Esophagus mucosa (tissue), 1 donor: ENCODE measurements at places on chromosomes 6 and 20.

- peak; percentile 80 for ATAC-seq
Measured at GRCh38 chr6:52610745-52611355, 34.0 kb upstream of the TRAM2 start.

DNA sequence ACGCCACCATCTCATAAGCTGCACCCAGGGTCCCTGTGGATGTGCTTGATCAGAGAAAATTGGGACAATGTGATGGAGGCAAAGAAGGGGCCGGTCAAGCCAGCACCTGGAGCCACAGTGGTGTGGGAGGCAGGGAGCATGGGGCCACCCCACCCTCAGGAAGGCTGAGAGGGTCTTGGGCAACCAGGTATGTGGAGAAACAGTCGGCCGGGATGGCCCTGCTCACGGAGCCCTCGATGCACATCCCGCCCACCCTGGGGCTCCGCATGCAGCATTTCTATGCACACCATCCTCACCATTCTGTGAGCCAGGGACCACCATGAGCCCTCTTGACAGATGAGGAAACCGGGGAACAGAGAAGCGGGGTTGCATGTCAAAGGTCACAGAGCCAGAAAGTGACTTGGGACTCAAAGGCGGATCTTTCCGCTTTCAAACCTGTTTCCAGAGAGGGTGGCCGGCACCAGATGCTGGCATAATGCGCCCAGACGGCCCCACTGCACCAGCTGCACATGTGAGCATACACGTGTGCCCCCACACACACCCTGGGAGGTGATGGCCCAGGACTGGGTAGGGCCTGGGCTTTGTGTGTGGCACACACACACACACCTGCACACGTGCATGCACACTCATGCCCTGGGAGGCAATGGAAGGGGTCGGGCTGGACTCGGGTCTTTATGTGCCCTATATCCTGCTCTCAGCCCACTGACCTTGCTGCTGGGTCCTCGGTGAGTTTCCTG is 398.5 kb downstream of the TAF4 start:
- ATAC-seq: no peak

- peak; percentile 65 for ATAC-seq
Measured at GRCh38 chr20:53262365-53262764, 290.2 kb downstream of the TSHZ2 start.

DNA sequence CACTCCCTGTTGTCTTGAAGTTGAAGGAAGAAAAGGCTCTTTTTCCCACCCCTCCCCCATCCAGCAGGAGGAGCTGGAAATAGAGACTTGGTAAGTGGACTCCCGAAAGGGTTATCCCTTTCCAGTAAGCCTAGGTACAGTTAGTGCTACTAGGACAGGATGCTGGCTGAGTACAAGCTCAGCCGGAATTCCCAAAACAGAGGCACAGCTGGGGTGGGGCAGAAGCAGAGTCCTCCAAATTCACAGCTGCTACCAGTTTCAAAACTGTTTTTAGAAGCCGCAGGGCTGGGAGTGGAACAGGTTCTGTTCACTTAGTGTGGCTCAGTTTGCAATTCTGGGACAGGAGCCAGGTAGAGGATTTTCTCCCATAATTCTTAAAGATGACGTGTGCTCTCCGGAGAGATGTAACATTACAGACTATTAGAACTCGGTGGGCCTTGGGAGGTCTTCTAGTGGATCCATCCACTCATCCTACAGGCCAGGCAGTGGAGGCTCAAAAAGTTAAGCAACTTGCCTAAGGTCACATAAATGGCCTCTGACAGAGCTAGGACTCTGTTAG is 19.0 kb upstream of the UTRN start:
- ATAC-seq: peak; percentile 97

- ATAC-seq: no peak
Measured at GRCh38 chr6:43968110-43968965, 158.9 kb downstream of the MRPL14 start.

DNA sequence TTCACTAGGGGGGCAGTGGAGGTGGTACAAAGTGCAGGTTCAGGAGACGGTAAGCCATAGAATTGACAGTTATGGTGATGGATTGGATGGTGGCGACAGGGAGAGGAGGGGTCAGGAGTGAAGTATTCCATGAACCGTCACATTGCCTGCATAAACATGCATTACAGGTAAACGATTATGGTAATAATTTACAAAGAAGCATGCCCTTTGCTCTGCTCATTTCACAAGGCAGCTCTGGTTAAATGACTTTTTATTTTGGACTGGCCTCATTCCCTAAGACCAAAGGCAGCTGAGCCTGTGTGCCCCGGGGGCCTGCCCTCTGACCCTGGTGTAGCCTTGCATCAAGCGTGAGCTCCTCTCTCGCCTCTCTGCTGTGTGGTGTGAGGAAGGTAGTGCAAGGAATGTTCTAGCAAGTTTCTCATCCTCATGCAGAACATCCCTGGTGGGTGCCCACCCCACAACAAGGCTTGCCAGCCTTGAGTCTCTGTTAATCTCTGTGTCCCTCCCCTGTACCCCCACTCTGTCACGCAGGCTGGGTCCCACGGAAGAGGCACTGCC is 59.0 kb downstream of the PPP1R14C start:
- peak; percentile 6 for ATAC-seq

DNA sequence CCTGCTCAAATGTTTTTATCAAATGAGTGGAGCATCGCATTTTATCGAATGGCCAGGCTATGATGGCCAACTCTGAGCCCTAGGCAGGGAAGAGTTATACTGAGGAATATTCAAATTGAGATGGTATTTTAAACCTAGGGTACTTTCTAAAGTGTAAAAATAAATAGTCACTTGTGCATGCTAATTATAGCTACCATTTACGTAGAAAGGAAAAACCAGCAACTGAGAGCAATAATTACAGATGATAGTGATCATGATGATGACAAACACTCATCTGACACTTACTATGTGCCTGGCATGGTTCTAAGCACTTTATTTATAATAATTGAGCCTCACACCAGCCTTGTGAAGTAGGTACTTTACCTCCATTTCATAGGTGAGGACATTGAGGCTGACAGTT is 455.7 kb downstream of the CD83 start:
- no peak for ATAC-seq

DNA sequence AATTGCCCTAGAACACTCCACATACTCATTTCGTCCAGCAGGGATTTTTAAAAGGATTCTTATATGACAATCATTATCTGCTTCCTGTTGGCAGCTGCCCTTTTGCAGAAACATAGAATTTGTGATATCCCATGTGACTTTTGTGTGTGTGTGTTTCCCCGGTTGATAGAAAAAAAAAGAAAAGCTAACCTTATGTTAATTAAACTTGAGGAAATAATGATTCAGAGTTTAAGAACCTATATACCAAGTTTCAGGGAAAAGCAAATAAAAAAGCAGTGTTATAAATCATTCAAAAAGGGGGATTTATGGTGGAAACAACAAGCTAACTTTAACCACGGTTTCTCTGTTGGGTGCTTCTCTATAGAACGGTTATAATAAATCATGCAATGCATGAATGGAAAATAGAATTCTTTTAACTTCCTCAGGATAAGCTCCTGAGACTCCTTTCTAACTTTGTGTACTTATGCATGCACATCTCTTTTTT is 826.9 kb upstream of the EYS start:
- no peak for ATAC-seq

DNA sequence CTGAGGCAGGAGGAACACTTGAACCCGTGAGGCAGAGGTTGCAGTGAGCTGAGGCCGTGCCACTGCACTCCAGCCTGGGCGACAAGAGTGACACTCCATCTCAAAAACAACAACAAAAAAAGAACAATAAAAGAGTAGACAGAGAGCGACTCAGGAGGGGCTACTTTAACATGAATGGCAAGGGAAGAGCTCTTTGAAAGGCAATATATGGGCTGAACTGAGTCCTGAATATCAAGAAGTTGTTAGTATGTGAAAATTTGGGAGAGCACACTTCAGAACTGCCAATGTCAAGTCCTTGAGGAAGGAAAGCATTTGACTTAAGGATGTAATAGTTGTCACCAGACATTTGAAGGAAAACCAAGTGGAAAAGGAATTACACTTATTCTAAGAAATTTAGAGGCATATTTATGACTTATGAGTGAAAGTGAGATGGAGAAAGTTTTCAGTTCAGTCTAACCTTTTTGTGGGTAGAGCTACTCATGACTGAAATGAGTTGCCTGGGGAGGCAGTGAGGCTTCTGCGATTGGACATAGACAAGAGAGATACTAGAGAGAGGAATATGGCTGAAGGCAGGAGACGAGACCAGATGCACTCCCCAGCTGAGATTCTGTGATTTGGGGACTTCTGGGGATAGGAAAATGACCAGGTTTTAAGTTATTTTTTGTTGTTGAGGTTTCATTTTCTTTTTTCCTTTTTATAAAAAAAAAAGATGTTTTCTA is 48.6 kb upstream of the SLC16A10 start:
- ATAC-seq: no peak

DNA sequence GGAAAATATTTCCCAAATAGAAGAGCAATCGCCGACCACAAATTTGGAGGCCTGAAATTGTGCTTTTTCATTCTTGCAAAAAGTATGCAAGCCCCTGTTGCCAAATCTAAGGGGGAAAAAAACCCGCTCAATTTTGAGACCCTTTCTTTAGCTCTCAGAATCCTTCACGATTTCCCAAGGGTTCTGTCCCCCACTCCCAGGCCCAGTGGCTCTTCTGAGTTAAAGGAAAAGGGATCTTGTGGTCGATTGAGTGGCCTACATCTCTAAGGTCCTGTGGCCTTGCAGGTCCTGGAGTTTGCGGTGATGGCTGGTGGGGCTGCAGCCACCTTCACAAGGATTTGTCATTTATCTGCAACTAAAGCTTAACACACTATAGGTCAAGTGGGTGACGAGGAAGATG is 1.8 kb downstream of the PAX1 start:
- ATAC-seq: no peak

- ATAC-seq: no peak
Measured at GRCh38 chr6:150719831-150720230, 120.1 kb downstream of the PLEKHG1 start.

DNA sequence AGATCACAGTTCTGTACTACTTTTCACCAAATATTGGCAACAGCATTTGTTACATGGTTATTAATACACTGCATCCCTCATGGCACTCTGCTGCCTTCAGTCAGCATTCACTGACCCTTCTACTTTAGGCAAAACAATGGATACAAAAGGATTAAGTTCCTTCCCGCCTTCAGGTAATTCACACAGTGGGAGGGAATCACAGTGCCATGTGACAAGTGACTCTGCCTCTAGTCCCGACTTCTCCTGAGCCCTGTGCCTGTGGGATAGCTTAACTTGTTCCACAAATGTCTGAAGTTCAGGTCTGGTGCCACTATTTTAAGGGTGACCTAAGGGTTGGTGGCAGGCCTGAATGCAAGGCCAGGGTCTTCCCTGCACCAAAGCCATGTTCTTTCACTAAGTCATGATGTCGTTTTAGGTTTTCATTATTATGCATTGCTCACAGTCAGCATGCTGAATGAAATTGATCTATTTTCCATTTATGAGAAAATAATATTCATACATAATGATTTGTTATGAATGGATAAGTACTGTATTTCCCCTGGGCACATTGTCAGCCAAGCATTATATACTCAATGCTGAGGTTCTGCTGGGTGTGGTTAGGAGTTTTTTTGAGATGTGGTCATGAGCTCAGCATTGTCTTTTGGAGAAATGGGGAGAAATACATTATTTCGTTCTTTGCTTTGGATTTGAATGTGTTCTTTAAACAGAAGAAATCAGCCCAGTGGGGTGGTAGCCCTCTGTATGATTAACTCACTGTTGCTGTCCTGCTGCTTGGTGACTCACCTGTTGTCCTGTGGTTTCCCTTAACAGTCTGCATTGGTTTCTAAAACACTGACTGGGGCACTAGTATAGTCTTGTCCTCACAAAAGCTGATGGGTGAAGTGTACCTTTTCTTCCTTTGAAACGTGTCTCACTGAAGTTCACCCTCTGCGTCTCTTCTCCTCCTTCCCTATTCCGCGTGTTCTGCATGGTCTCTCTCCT is 66.4 kb downstream of the AFDN start:
- ATAC-seq: peak; percentile 91

DNA sequence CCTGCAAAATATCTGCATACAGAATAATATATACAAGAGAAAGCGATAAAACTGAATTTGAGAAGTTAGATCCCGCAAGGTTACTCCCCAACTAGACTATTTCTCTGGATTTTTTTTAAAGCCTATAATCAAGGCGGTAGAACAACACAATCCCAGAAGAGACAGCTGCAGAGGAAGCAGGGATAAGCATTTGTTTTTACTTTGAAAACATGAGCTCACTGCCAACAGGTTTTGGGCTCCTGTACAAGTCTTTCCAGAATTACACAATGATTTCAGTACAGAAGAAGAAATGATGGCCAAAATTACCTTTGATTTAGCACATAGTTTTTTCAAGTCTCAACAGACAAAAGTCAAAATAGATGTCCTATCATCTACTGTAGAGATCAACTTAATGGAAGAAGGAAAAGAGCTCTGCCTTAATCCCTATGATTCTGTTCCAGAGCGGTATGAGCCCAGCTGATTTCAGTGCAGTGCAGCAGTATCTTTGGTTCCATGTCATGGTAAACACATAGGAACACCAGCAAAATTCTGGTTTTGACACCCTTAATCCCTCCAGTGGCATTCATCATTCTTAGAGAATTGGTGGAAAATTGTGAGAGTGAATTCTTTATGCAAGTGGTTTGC is 304.3 kb downstream of the HDGFL1 start:
- no peak for ATAC-seq

GRCh38 chr6:156402227-156402626 is 375.0 kb upstream of the ARID1B start:
- ATAC-seq: no peak
